Epithelial cell of proximal tubule (primary cell): ENCODE measurements at places on chromosomes 3 and 15. TPM values are rescaled to one million over a fixed set of nuclear protein-coding genes. Genes with fewer than 3 reads are reported as not detected.

The HTR3E gene
- not detected in 2 replicates for total RNA-seq

The RAP2B gene
- 21.7 and 44.7 TPM in 2 replicates for total RNA-seq

The IGDCC3 gene
- total RNA-seq, result not detected in 2 replicates

The NDUFB4 gene
- total RNA-seq, result 172 and 229 TPM in 2 replicates

The PARP3 gene
- 15.4 and 18.8 TPM in 2 replicates for total RNA-seq

The COL6A5 gene
- not detected in 2 replicates for total RNA-seq

The SV2B gene
- not detected in 2 replicates for total RNA-seq

The CTXN2 gene
- not detected in 2 replicates for total RNA-seq

The MBNL1 gene
- total RNA-seq, result 75.3 and 84.5 TPM in 2 replicates

The NR2E3 gene
- total RNA-seq, result not detected in 2 replicates

The TMEM212 gene
- not detected in 2 replicates for total RNA-seq

The SPCS1 gene
- total RNA-seq, result 171 and 212 TPM in 2 replicates

The TNNC1 gene
- total RNA-seq, result 0.51 and 0.58 TPM in 2 replicates

The RYR3 gene
- 0.75 TPM in 1 of 2 replicates, not detected in the other for total RNA-seq

The HHATL gene
- total RNA-seq, result not detected in 2 replicates

The AADACL2 gene
- not detected in 2 replicates for total RNA-seq

The DNAJA4 gene
- total RNA-seq, result 10.2 and 11.1 TPM in 2 replicates

The KLHL6 gene
- not detected in 2 replicates for total RNA-seq

The CLSTN2 gene
- total RNA-seq, result 3.0 and 9.7 TPM in 2 replicates

The SH2D7 gene
- not detected in 2 replicates for total RNA-seq
